ENCODE measurements at places on chromosomes 3 and 15. TPM values are rescaled to one million over a fixed set of nuclear protein-coding genes. Genes with fewer than 3 reads are reported as not detected.
A peak's percentile ranks its signal among the peaks of the same experiment; 100 is the strongest.

GRCh38 chr3:99929745-99930139 is 112.1 kb downstream of the CMSS1 start:
- H3K36me3 ChIP-seq, result no peaks in the 10 kb centered on the region
- no peaks in the 10 kb centered on the region for H3K27me3 ChIP-seq
- peak; percentile 53 for DNase-seq

- no peaks in the 10 kb centered on the region for H3K36me3 ChIP-seq
- peak; percentile 36 for DNase-seq
- H3K27ac ChIP-seq, result peak overlapping the region; percentile 95
- H3K27me3 ChIP-seq, result no peaks in the 10 kb centered on the region
- peaks cover 52% of the 10 kb centered on the region for H3K4me1 ChIP-seq
These were observed 561 bp downstream of the SIDT1 start for GRCh38 chr3:113532698-113533533.

- no peaks in the 10 kb centered on the region for H3K27me3 ChIP-seq
- H3K4me3 ChIP-seq, result no peak overlapping the region
- no peak overlapping the region for H3K27ac ChIP-seq
- peaks cover 30% of the 10 kb centered on the region for H3K4me1 ChIP-seq
These were observed 3.3 kb upstream of the RAB8B start for GRCh38 chr15:63186065-63186464.

- H3K4me1 ChIP-seq, result no peaks in the 10 kb centered on the region
- no peak overlapping the region for H3K4me3 ChIP-seq
- DNase-seq, result no peak
- H3K27ac ChIP-seq, result no peak overlapping the region
These were observed 278.3 kb upstream of the WNT5A start for GRCh38 chr3:55765398-55765797.

DNA sequence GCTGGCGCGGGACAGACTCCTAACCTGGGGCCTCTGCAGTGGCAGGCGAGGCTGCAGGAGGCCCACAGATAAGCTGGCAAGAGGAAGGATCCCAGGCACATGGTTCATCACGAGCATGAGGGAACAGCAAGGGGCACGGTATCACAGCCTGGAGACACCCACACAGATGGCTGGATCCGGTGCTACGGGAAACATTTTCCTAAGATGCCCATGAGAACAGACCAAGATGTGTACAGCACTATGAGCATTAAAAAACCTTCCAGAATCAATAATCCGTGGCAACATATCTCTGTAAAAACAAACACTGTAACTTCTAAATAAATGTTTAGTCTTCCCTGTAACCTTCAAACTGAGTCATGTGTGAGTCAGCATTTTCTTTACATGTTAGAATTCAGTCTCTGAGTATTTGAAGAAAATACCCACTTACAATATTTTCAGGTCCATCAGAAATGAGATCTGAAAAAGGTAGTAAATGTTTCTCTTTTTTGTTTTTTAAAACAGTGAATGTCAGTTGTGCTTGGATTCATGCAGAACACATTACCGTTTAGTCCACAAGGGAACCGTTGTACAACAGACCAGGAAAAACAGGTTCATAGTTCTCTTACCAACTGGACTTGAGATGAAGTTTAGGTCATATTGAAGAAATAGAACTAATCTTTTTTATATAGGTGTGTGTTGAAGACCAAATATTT is 75.9 kb downstream of the BOC start:
- no peaks in the 10 kb centered on the region for H3K27me3 ChIP-seq
- no peaks in the 10 kb centered on the region for H3K36me3 ChIP-seq
- peak; percentile 92 for DNase-seq
- peak overlapping the region; percentile 39 for H3K4me3 ChIP-seq

GRCh38 chr15:25481208-25481859 is 42.5 kb upstream of the UBE3A start:
- peak; percentile 12 for DNase-seq
- no peaks in the 10 kb centered on the region for H3K4me1 ChIP-seq
- H3K27ac ChIP-seq, result no peak overlapping the region

DNA sequence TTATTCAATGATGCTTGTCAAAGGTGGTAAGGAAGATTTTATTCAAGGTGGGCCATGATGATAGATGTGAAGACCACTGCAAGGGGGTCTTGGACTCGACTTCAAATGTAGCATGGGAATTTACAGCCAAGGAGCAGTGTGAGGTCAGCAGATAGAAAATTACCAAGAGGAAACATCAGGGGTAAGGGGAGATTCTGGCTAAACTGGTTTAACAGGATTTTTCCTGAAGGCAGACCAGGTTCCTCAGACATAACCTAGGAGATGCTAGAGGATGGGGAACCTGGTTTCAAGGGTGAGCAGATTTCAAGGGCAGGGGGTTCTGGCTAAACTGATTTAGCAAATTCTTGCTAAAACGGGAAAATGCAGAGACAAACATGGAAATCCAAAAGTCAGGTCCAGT is 464.9 kb downstream of the TAFA4 start:
- peak; percentile 4 for DNase-seq
- H3K36me3 ChIP-seq, result no peaks in the 10 kb centered on the region
- no peaks in the 10 kb centered on the region for H3K4me1 ChIP-seq
- no peak overlapping the region for H3K4me3 ChIP-seq
- no peaks in the 10 kb centered on the region for H3K27me3 ChIP-seq

- H3K4me3 ChIP-seq, result no peak overlapping the region
- no peak for DNase-seq
- no peaks in the 10 kb centered on the region for H3K36me3 ChIP-seq
- no peaks in the 10 kb centered on the region for H3K27me3 ChIP-seq
These were observed 219.3 kb upstream of the COL8A1 start for GRCh38 chr3:99419116-99419515.

- H3K27me3 ChIP-seq, result no peaks in the 10 kb centered on the region
- H3K36me3 ChIP-seq, result no peaks in the 10 kb centered on the region
- H3K4me1 ChIP-seq, result peaks cover 51% of the 10 kb centered on the region
- peak; percentile 86 for DNase-seq
- no peak overlapping the region for H3K4me3 ChIP-seq
These were observed 52.7 kb upstream of the SPTSSB start for GRCh38 chr3:161423911-161424522.

DNA sequence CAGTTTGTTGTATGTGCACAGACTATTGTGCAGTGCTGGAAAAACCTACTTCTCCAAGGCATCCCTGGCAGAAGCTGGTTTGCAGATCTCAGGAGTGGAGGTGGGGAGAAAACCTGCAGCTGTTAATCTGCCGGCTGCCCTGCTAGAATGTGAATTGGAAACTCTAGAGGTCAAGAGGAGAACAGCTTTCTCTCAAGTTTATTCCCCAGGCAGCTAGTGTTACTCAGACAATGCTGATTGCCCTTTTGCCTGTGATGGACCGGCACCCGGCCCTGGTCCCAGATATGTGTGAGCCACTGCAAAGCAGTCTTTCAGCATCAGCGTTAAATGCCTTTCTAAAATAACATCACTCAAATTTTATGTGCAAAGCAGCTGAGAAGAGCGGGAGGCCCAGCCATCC is 129.7 kb upstream of the TPM1 start:
- DNase-seq, result no peak
- no peaks in the 10 kb centered on the region for H3K4me1 ChIP-seq
- H3K4me3 ChIP-seq, result no peak overlapping the region
- no peak overlapping the region for H3K27ac ChIP-seq

- H3K27me3 ChIP-seq, result no peaks in the 10 kb centered on the region
- no peaks in the 10 kb centered on the region for H3K4me1 ChIP-seq
- H3K4me3 ChIP-seq, result no peak overlapping the region
- H3K36me3 ChIP-seq, result no peaks in the 10 kb centered on the region
- H3K27ac ChIP-seq, result no peak overlapping the region
These were observed 41.9 kb downstream of the NDUFB4 start for GRCh38 chr3:120637851-120638559.

- H3K27ac ChIP-seq, result no peak overlapping the region
- no peak for DNase-seq
- H3K27me3 ChIP-seq, result no peaks in the 10 kb centered on the region
- H3K4me1 ChIP-seq, result no peaks in the 10 kb centered on the region
- no peaks in the 10 kb centered on the region for H3K36me3 ChIP-seq
These were observed 8.2 kb downstream of the KLHL40 start for GRCh38 chr3:42693530-42693930.

DNA sequence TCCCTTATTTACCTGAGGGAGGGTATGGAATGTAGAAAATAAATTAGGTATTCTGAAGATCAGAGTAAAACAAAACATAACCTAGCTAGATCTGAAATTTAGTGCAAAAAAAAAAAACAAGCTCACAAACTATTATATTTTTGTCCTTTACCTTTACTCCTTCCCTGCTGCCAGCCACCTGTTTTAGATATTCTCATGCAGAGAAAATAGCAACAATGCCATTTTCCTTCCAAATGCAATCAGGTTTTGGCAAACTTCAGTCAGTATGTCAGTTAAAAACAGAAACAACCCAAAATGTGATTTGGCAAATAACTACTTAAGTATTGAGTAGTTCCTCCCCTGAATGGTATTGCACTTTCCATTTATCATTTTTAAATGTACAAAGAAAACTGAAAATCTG is 35.8 kb downstream of the PEAK1 start:
- no peak overlapping the region for H3K27ac ChIP-seq
- no peak overlapping the region for H3K4me3 ChIP-seq
- no peaks in the 10 kb centered on the region for H3K36me3 ChIP-seq
- no peak for DNase-seq

- H3K27me3 ChIP-seq, result no peaks in the 10 kb centered on the region
- H3K36me3 ChIP-seq, result no peaks in the 10 kb centered on the region
These were observed 19.5 kb upstream of the PIK3CB start for GRCh38 chr3:138854204-138854603.

GRCh38 chr3:184045995-184046394 is 6.9 kb upstream of the HTR3C start:
- no peaks in the 10 kb centered on the region for H3K4me1 ChIP-seq
- DNase-seq, result no peak
- H3K4me3 ChIP-seq, result no peak overlapping the region
- H3K36me3 ChIP-seq, result no peaks in the 10 kb centered on the region
- no peaks in the 10 kb centered on the region for H3K27me3 ChIP-seq

DNA sequence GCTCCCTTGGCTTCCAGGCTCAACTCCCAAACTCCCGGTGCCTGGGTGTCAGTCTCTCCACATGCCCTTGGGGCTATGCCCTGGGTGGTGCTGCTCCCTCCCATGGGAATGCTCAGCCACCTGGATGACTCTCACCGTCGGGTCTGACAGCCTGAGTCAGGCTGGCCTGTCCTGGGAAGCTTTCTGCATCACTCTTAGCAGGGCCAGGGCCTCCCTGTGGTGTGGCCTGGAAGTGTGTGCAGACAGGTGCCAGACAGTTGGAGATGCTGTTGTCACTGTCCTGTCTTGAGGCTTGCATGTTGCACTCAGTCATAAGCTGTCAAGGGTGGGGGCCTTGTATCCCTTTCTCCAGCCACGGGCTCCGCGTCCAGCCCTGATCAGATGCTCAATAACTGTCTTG is 71.7 kb downstream of the GABRG3 start:
- H3K4me1 ChIP-seq, result no peaks in the 10 kb centered on the region
- no peaks in the 10 kb centered on the region for H3K36me3 ChIP-seq
- H3K27me3 ChIP-seq, result no peaks in the 10 kb centered on the region
- H3K4me3 ChIP-seq, result no peak overlapping the region

DNA sequence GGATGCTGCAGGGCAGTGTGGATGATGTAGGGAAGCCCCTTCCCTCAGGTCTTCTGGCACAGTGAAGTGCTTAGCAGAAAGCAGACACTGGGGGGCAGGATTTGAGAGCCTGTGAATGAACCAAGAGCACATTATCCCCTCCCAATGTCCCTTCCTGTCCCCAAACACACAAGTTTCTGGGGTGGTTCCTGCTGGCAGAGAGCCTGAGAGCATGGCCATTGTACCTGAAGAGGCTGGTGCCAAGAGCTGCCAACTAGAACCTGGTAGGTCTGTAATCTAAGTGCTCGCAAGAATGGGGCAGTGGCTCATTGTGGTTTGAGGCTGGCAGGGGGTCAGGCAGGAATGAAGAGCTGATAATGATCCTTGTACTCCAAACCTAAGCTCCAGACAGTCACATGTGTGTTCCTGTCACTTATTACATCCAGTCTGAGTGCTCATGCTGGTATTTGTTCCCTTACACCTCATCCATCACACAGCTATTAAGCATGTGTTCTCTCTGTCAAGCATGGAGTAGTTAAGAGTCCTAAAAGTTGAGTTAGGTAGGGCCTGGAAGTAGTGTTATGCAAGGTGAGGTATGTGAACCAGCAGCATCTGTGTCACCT is 6.7 kb upstream of the CCR1 start:
- no peak overlapping the region for H3K27ac ChIP-seq
- no peaks in the 10 kb centered on the region for H3K27me3 ChIP-seq
- DNase-seq, result peak; percentile 57
- H3K4me3 ChIP-seq, result no peak overlapping the region

- no peaks in the 10 kb centered on the region for H3K36me3 ChIP-seq
- no peak overlapping the region for H3K27ac ChIP-seq
- DNase-seq, result no peak
These were observed 4.9 kb downstream of the MUC4 start for GRCh38 chr3:195806916-195807231.

GRCh38 chr3:156356537-156357363 is 198.2 kb downstream of the SSR3 start:
- peaks cover 14% of the 10 kb centered on the region for H3K27me3 ChIP-seq
- H3K27ac ChIP-seq, result no peak overlapping the region
- no peaks in the 10 kb centered on the region for H3K4me1 ChIP-seq

DNA sequence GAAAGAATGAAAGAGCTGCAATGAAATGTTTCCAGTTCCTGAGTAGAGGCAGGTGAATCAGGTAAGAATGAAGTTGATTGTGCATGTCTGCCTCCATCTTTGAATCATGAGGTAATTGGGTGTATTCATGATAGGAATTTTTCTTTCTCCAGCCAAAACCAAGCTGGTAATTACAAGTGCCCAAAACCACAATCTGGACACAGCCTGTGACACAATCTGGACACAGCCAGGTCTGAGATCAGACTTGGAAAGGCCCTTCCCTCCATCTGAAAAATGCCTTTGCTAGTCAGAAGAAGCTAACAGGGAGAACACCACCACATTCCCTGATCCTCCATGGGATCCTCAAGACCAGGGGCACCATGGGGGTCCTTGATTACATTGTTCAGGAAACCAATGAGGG is 338.5 kb upstream of the THBS1 start:
- no peaks in the 10 kb centered on the region for H3K27me3 ChIP-seq
- DNase-seq, result peak; percentile 83
- peak overlapping the region; percentile 68 for H3K27ac ChIP-seq
- H3K36me3 ChIP-seq, result no peaks in the 10 kb centered on the region
- peaks cover 59% of the 10 kb centered on the region for H3K4me1 ChIP-seq

Gene HOMER2
- 29.5 TPM for total RNA-seq

Gene PARP3
- 19.3 TPM for total RNA-seq

Gene FMN1
- total RNA-seq, result 2.9 TPM

Gene CLPX
- 19.3 TPM for total RNA-seq

Gene C3orf85
- not detected for total RNA-seq

Gene THSD4
- 29.0 TPM for total RNA-seq

Gene TKT
- 380 TPM for total RNA-seq

Gene CKMT1B
- total RNA-seq, result 8.7 TPM

Gene TNFAIP8L3
- total RNA-seq, result not detected

Gene UPK1B
- not detected for total RNA-seq

Gene PARP14
- 21.8 TPM for total RNA-seq

All from PC-3 (cell line).